AG08395 (cell line): ENCODE measurements at places on chromosomes 13 and 19.

DNA sequence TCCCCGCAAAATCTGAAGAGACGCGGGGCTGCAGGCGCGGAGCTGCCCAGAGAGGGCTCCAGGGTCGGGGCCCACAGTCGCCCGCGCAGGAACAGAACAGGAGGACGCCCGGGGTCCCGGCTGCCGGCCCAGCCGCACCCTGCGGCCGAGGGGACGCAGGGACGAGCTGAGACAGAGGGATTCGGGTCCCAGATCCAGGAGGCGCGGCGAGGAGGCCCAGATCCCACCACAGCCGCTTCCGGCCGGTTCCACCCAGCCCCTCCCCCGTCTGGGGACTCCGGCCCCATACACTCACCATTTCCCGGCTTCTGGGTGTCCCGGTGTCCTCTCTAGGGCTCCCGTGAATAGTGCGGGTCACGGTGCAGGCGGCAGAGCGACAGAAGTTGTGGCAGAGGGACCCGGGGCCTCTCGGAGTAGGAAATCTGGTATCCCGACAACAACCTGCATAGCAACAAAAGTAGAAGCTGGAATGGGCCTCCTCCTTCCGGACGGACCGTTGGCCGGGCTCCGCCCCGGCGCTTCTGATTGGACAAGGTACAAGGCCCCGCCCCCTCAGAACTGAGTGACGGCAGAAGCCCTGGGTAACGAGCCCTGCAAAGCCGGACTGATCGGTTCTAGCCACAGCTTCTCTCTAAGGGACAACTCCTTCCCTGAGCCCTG, at the start of gene ZNF20:
ZNF20 (minus strand) TSS at position 466 of the 660 bp plus-strand sequence; CDS start at position 298, 168 bp downstream.
- peak; percentile 97 for DNase-seq

DNA sequence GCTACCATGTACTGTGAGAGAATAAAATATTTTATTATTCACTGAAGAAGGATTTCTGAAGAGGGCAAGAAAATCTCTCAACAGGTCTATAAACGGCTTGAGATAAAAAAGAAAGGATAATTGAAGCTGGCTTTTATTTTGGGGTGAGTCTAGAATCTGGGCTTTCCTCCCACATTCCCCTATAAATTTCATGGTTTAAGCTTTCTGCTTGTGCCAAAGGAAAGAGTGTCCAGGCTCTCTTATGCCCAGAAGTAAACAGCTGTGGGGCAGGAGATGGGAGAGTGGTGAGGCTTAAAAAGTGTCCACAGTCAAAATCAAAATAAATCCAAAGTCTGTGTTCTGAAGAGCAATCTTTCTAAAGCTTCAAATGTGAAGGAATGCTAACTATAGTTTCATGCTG, 942.2 kb upstream of the MIR17HG start:
- peak; percentile 12 for DNase-seq

GRCh38 chr19:48867123-48867745, 1.2 kb downstream of the PLEKHA4 start:
- no peak for DNase-seq

DNA sequence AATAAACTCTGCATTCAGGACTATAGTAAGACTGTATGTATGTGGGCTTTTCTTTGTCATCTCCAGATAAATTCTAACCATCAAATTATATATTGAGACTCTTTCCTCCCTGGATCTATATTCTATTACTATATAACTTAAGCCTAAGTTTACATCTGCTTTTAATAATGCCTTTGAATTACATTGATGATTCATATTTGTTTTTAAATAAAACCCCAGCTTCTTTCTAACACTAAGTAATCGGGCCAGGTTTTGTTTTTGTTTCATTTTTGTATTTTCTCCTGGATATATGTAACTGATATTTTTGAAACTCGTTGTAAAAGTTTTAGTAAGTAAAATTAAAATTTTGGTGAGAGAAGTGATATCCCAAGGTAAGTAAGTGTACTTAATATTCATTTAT, 1599.1 kb downstream of the PCDH9 start:
- no peak for DNase-seq

DNA sequence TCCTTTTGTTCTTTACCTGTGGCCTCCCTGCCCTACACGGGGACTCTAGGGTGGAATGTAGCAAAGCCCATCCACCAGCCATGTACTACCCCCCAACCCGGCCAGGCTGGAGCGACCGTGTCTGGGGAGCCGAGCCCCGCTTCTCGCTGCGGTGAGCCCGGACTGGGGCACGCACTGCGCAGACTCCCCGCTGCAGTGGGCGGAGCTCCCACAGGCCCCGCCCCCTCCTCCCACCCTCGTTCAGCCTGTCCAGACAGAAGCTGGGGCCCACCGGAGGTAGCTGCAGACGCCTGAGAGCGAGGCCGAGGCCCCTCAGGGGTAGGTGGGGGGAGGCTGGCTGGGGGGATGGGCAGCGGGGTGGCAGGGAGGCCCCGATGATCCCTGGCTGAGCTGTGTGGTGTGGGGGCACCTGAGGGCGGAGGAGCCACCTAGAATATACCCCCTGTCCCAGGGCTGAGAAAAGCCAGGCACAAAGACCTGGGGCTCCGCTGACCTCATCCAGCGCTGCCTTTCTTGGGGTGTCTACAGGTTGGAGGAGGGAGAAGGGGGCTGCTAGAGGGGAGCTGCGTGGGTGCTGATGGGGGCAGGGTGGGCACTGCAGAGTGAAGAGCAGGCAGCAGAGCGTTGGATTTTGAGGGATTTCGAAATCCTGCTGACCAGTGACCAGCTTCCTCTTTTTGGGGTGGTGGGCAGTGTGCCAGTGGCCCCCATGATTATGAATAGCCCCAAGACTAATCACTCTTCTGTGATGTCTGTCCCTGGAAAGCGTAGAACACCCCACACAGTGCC, 17.3 kb downstream of the PLD3 start:
- DNase-seq, result peak; percentile 89

GRCh38 chr19:51186323-51186722, 38.6 kb upstream of the CD33 start:
- DNase-seq, result no peak

DNA sequence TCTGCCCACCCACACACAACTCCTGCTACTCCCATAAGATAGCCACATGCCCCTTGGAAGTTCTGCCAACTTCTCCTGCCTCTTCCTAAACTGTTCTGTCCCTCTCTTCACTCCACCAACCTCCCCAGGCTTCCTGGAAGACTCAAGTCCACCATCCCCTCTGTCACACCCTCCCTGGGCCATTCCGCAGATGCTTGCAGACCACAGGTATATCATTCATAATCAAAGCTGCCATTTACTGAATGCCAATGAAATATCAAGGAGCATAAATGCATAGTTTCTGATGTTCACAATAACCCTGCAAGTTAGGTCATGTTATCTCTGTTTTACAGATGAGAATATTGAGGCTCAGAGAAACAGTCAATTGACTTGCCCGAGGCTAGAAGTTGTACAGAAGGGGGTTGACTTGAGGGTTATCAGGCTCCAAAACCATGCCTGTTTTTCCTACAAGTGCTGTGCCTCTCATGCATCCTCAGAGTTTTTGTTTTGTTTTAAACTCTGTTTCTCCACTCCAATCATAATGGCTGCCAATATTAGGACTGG, 135.6 kb downstream of the SLC7A1 start:
- no peak for DNase-seq

- peak; percentile 64 for DNase-seq
These were observed 523.4 kb downstream of the FGF9 start for GRCh38 chr13:22194106-22194805.

GRCh38 chr19:12156223-12157058, at the start of gene ZNF625:
Gene ZNF625, minus strand, starts transcription at chr19:12156734. Its CDS starts 176 bp downstream, at chr19:12156558.
- DNase-seq, result peak; percentile 92

DNA sequence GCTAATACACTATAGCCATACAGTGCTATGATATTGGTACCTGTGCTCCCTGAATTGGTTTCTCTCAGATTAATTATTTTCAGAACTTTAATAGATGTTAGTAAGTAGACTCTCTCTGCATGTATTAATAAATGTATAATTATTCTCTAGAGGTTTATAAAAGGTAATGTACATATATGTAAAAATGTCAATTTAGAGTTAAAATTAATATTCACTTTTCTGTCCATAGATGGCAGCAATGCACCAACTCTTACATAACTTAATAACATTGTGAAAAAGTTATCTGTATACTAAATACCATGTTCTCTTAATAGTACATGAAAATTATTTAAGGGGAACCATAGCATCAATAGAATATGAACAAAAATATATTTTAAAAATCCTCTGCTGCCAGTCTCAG, 515.0 kb upstream of the KLHL1 start:
- DNase-seq, result no peak

DNA sequence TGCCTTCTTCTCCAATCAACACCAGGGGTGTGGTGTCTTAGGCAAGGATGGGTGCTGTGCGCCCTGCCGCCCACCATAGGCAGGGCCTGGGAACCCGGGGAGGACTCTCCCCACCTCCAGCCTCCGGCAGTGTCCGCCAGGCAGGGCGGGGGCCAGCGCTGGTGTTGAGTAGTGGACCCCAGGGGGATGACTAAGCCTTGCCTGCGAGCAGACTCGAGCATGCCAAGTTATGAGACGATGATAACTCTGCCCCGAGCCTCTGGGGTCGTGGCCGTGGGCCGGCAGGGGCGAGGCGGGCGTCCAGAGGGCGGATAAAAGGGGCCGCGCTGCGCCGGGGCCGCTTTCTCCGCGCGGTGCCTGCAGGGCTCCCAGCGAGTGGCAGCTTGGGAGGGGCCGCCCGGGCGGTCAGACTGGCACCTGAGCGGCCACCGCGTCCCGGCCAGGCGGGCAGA, at the start of gene MEDAG:
MEDAG (plus strand) TSS at position 340 of the 452 bp plus-strand sequence. CDS start 245 bp downstream, outside the sequence.
- peak; percentile 47 for DNase-seq

DNA sequence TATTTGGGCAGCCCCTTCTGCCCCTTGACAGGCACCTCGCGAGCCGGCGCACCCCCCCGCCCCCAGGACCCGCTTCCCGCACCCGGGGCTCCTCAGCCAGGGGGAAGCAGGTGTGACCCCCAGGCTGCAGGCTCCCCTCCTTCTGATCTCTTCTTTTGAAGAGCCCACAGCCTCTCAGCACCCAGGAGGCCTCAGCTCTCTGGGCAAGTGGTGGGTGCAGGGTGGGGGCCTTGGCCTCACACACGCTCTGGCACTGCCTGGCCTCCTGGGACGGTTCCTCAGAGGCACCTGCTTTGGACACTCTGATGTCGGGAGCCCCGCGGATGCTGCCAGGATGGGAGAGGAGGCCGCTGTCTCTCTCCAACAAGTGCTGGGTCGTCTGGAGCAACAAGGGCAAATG, 1.5 kb upstream of the C13orf46 start:
- no peak for DNase-seq

DNA sequence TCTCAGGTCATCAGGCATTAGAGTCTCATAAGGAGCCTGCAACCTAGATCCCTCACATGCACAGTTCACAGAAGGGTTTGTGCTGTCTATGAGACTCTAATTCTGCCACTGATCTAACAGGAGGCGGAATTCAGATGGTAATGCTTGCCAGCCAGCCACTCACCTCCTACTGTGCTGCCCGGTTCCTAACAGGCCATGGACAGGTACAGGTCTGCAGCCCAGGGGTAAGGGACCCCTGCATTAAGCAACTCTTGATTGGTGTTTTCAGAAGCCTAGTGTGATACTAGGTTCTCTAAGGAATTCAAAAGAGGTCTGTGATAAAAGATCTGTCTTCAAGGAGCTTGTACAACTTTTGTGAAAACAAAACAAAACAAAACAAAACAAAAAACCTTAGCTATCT, 31.1 kb downstream of the CAB39L start:
- DNase-seq, result no peak

DNA sequence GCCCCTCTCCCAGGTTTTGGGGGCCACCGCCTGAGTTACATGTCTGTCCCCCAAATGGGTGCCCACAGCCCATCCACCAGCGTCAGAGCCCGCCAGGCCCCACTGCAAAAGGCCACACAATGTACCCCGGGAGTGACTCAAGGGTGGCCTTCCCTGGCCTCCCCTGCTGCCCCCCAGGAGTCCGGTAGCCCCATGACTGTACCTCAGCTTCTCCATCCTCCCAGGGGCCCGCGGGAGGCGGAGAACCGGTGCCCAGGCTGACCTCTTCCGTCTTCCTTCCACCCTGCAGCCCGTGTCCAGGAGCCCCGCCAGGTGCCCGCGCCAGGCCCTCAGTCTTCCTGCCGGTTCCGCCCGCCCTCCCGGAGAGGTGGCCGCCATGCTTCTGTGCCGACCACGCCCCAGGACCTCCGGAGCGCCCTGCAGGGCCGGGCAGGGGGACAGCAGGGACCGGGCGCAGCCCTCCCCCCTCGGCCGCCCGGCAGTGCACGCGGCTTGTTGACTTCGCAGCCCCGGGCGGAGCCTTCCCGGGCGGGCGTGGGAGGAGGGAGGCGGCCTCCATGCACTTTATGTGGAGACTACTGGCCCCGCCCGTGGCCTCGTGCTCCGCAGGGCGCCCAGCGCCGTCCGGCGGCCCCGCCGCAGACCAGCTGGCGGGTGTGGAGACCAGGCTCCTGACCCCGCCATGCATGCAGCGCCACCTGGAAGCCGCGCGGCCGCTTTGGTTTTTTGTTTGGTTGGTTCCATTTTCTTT, 10.3 kb downstream of the CBARP start:
- DNase-seq, result no peak

- no peak for DNase-seq
These were observed 5.7 kb downstream of the SLC7A9 start for GRCh38 chr19:32863841-32864240.

- no peak for DNase-seq
These were observed 59.4 kb downstream of the ZNF708 start for GRCh38 chr19:21269813-21270212.

DNA sequence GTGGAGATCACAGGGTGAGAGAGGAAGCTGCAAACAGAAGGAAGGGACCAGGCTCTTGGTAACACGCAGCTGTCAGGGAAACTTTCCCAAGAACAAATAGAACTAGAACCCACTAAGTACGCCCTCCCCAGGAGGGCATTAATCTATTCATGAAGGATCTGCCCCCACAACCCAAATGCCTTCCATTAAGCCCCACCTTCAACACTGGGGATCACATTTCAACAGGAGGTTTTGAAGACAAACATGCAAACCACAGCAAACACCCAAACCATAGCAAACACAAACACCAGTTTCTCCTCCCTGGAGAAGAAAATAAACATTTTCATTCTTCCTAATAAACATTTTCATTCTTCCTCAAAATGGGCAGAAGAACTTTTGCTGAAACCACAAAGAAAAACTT, 329.6 kb downstream of the EFNB2 start:
- no peak for DNase-seq

- no peak for DNase-seq
These were observed 16.4 kb upstream of the KCNN1 start for GRCh38 chr19:17950310-17951156.

DNA sequence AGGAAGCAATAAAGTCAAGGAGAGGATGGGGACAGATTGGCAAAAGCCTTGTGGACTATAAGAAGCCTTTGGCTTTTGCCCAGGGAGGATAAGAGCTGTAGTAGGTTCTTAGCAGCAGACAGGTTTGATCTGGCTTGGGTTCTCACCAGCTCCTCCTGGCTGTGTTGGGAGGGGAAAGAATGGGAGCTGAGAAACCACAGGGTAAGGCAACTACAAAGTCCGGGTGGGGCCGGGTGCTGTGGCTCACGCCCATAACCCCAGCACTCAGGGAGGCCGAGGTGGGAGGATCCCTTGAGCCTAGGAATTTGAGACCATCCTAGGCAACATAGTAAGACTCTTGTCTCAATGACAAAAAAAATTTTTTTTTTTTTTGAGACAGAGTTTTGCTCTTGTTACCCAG, 20.6 kb downstream of the NECTIN2 start:
- no peak for DNase-seq

DNA sequence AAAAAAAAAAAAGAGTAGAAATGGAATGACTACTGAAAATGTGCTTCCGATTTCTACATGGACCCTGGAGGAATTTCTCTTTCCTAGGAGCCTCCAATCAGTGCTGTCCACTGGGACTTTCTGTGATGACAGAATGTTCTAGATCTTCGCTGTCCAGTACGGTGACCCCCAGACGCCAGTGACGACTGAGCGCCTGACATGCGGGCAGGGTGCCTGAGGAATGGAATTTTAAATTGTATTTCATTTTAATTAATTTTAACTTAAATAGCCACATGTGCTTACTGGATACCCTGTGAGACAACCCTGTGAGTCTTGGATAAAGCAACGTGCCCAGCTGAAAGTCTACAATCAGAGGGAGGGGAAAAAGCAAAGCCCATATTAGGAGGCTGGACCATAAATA, 4.1 kb upstream of the TLE6 start:
- no peak for DNase-seq
